ENCODE measurements at places on chromosomes 4 and X. TPM values are rescaled to one million over a fixed set of nuclear protein-coding genes. Genes with fewer than 3 reads are reported as not detected.

DNA sequence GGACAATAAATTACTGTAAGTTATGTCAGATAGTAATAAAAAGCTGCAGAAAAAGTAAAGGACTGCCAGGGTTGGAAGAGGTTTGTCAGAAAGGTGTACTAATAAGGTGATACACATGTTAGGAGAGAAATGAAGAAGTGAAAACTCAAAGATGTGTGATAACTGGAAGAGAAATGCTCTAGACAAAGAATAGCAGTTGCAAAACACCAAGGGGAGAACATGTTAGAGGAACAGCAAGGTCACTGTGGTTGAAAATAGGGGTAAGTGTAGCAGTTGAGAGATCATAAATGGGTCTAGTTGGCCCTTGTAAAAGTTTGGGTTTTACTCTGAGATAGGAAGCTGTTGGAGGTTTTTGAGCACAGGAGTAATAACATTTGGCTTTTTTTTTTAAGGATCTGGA lies 46.9 kb downstream of the HSPA4L start:
- DNase-seq: no peak

DNA sequence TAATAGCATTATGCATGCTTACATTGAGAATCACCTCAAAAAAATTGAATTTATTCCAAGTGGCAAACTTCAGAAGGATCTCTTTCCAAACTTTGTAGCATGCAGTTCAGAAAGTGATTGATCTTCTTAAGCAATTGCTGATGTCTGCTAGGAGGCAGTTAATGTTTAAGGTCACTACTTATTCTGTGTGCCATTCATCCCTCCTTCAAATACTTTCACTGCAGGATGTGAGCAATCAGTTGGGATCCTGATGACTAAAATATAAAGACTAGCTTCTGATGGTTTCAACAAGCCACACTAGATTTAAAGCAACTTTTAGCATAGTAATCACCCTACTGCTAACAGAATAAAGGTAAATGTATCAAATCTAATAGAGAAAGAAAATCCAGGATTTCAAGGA lies 414.1 kb downstream of the ADGRL3 start:
- no peak for DNase-seq

GRCh38 chr4:39530682-39531081 lies 3.4 kb upstream of the UGDH start:
- DNase-seq: no peak

GRCh38 chrX:6959006-6959405 lies 188.5 kb upstream of the STS start:
- no peak for DNase-seq

DNA sequence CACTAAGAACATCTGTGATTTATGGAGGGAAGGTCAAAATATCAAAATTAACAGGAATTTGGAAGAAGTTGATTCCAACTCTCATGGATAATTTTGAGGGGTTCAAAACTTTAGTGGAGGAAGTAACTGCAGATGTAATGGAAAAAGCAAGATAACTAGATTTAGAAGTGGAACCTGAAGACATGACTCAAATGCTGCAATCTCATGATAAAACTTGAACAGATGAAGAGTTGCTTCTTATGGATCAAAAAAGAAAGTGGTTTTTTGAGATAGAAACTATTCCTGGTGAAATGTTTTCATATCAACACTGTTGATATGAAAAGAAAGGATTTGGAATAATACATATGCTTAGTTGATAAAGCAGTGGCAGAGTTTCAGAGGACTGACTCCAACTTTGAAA lies 9.7 kb downstream of the TMPRSS11F start:
- no peak for DNase-seq

DNA sequence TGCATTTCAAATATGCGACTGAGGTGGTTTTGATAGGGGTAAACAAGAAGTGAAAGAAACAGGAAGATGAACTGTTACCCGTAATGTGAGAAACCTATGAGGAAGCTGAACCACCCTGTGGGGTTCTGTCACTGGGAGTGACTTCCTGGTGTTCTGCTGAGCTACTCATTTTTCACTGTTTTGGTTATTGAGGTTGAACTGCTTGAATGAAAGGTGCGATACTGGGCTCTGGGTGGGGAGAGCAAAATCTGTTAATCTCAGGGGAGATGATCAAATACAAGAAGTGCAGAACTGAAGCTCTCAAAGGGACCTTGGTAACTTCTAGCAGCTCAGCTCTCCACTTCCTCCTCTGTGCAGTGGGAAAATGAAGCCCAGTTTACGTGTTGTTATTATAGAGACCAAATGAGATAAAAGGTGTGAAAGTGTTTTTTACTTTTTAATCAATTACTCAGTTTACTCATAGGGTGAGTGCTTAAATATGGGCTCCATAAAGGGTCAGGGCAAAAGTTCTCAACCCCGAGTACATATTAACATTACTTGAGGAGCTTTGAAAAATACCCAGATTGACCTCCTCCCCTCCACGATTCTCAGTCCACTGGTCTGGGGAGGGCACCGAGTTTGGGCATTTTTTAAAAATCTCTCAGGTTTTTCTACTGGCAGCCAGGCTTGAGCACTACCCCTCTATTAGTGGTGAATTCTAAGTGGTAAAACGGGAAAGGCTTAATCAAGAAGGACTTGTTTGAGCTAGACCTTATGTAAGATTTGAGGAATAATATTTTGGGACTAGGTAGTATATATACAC lies 66.7 kb downstream of the COQ2 start:
- no peak for DNase-seq

GRCh38 chr4:123841447-123842121 lies 445.0 kb downstream of the SPRY1 start:
- no peak for DNase-seq

- DNase-seq: no peak
Measured at GRCh38 chrX:119690921-119691716, 1.8 kb downstream of the SEPTIN6 start.

GRCh38 chr4:147360301-147360700 lies 120.6 kb upstream of the EDNRA start:
- DNase-seq: no peak

DNA sequence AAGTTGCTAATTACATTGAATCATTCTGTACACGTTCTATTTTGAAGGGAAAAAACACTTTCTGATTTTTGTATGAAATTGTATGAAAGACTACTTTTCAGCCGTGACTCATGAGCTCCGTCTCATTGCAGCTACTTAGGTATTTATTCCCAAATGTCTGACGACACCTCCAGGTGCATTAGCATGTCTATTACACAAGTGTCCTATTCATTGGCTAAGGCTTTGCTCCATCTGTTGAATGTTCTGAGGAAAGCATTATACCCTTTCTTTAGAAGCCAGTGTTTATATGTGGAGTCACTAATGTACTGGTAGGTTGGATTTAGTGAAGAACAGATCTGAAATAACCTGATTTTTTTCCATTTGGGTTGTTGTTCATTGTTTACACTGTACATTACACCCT lies 51.8 kb downstream of the MAP7D3 start:
- DNase-seq: no peak

- no peak for DNase-seq
Measured at GRCh38 chrX:132692526-132692925, 203.7 kb upstream of the MBNL3 start.

DNA sequence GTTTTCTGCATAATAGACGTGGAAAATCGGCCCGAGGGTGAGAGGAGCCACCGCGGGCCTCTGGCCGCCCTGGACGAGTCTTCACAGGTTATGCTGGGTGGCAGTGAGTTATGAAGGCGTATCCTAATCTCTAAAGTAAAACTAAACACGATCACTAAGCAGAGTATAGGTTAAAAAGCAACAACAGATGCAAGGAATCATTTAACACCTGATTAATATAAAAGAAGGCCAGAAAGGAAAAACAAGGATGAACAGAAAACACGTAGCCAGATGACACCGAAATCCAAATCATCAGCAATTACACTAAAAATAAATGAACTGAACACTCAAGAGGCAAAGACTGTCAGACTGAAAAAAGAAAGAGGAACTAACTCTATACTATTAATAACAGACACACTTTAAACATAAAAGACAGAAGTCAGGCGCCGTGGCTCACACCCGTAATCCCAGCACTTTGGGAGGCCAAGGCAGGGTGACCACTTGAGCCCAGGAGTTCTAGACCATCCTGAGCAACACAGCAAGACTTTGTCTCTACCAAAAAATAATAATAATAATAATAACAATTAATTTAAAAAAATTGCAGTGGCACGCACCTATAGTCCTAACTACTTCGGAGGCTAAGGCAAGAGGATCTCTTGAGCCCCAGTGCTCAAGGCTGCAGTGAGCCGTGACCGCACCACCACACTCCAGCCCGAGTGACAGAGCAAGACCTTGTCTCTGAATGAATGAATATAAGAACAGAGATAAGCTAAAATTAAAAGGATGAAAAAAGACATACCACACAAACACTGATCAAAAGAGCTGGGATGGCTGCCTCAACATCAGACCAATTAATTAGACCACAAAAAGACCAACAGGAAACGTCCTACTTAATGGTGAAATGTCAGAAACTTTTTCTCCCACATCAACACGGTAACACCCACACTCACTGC lies 30.0 kb downstream of the CTBP1 start:
- DNase-seq: no peak

DNA sequence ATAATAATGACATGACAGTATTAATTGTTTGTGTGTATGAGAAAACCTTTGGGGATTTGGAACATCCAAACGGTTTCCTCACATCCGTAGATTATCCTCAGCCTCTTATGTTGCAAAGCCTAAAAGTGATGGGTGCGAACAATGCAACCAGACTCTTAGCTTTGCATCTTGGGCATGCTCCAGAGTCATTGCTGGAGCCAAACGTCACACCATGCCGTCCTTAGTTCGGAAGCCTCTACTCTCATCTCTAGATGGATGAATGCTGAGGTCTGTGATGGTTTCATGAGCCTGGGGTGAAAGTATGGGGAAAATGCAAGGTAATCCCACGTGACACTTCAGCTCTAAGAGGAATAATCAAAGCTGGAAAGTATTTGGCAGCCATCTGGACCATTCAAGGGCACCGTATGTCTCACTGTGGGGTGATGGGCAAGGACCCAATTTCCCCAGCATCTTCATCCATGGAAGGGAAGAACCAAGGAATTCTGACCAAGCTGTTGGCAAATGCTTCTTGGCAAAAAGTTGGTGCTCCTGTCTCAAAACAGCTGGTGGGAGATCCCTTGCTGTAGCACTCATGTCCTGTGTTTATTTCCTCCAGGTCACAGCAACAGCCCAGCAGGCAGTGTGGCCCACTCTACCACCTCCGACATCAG lies 6.3 kb upstream of the RTL5 start:
- DNase-seq: no peak

- no peak for DNase-seq
Measured at GRCh38 chr4:112182604-112183003, 37.4 kb downstream of the FAM241A start.

DNA sequence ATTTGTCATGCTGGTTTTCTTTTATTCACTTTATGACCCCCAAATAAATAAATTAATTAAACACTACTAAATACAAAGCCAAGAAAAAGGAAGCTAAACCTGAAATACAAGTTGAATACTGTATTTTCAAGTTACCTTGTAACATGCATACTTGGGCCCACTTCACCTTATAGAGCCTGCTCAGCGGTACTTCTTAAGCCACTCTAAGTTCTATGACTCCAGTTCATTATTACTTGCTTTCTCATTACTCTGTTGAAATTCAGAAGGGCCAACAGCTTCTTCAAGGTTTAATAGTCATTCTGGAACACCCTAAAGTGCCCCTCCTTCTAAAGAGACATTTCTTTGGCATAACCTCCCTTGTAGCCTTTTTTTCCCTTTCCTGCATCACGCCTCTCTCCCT lies 844.5 kb downstream of the RPA4 start:
- no peak for DNase-seq

DNA sequence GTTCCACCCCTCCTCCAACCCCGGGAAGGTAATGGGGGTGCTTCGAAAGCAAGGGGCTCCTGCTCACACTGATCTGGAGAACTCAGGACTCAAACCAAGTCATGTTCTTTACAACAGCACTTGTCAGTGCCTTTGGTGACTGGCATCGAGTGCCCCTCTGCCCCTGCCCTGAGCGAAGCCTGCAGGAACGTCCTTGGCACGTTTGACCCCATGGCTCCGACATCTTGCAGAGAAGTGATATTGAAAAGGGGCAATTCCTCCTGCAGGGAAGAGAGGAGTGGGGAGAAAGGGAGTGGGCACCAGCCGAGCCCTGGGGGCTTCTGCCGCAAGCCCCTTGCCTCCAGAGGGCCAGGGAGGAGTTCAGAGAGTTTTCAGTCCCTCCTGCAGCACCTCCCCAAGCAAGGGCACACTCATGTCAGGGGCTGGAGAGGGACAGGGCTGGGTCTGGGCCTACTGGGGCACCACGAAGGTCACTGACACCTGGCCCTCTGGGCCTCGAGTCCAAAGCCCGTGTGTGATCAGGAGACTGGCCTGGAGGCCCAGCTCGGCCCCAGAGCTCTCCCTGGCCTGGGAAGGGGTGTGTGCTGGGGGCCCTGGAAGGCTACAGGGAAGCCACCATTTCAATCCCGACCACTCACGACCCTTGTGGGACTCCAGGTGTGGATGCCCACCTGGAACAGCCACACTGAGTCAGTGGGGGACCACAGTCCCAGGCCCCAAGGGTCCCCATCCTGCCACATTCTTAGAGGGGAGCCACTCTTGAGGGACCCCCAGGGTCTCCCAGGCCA lies 94.9 kb upstream of the NKX1-1 start:
- peak; percentile 9 for DNase-seq

DNA sequence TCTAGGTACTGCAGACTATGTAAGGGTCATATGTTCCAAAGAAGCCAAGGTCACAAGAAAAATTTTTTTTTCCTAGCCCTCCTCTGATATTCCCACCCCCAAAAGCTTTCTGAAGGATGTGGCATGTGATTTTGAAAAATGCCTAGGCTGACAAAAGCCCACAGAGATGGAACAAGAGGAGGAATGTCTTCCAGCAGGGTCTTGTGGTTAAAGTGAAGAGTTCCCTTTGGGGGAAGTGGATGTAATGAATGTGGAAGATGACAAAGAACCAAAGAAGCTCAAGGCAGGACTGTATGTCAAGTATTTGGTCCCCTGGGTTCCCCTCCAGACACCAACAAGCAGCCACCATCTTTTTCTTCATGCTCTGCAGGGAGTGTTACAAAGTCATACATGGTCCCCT lies 268.8 kb downstream of the BCOR start:
- DNase-seq: no peak

DNA sequence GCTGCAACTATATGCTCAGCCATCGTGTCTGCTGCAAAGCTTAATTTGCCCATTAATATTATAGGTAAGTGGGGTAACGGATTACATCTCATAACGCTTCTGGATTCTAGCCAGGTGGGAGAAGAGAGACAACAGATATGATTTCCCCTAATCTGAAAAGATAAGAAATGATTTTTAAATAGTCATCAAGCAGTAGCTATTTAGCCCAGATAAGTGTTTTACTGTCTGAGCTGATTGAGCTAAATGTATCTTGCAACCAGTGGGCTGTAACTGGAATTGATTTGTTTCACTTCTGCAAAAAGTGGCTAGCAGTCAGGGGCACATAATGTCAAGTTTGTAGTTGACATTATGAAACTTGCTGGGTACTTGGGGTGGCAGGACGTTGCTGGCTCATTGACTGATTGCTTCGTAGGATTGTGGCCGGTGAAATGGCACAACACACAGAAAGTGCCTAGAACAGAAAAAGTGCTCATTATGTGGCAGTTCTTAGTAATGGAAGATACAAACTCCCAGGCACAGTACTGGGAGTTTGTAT lies 18.5 kb downstream of the LAP3 start:
- no peak for DNase-seq

The PSAPL1 gene
- not detected for total RNA-seq

The ARMCX4 gene
- 29.0 TPM for total RNA-seq

The ADH1A gene
- total RNA-seq: not detected

The TGIF2LX gene
- total RNA-seq: not detected

The SMC1A gene
- total RNA-seq: 65.1 TPM

The CLIC2 gene
- total RNA-seq: 0.54 TPM

The GUCY1A1 gene
- 52.2 TPM for total RNA-seq

The OGT gene
- total RNA-seq: 201 TPM

The STAG2 gene
- total RNA-seq: 57.7 TPM
